HS-5 (cell line): ENCODE measurements at places on chromosomes 3 and 15.

- DNase-seq = peak; percentile 63
Measured at GRCh38 chr3:188954590-188955208, 217.1 kb upstream of the TPRG1 start.

DNA sequence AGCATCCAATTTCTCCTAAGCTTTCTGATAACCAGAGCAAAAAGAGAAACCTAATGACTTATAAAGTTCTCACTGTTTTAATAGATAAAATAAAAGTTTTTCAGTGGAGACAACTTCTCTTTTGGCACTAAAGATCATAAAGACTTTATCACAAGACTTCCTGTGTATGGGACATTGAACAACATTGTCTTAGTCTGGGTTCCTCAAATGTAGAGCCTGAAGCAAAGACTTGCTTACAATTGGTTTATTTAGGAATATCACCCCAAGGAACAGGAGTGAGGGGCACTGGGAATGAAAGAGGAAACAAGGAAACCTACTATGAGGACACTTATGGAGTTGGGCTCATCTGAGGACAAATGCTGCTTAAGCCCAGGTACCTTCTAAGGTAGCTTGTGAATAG, 127.4 kb downstream of the B3GALNT1 start:
- DNase-seq = no peak

- peak; percentile 78 for DNase-seq
Measured at GRCh38 chr3:21447476-21448151, 303.4 kb downstream of the ZNF385D start.

- DNase-seq = no peak
Measured at GRCh38 chr15:95549168-95549738, 781.2 kb upstream of the NR2F2 start.

DNA sequence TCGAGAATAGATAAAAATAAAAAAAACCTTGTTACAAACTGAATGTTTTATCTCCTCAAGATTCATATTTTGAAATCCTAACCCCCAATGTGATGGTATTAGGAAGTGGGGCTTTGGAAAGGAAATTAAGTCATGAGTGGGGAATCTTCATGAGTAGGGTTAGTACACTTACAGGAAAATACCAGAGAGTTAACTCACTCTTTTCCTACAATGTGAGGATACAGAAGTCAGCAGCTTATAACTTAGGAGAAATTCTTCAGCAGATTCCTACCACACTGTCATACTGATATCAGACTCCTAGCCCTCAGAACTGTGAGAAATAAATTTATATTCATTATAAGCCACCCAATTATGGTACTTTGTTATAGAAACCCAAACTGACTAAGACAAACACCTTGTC, 453.1 kb downstream of the GBE1 start:
- DNase-seq = peak; percentile 62

GRCh38 chr3:21654662-21655061, 96.3 kb downstream of the ZNF385D start:
- peak; percentile 35 for DNase-seq

DNA sequence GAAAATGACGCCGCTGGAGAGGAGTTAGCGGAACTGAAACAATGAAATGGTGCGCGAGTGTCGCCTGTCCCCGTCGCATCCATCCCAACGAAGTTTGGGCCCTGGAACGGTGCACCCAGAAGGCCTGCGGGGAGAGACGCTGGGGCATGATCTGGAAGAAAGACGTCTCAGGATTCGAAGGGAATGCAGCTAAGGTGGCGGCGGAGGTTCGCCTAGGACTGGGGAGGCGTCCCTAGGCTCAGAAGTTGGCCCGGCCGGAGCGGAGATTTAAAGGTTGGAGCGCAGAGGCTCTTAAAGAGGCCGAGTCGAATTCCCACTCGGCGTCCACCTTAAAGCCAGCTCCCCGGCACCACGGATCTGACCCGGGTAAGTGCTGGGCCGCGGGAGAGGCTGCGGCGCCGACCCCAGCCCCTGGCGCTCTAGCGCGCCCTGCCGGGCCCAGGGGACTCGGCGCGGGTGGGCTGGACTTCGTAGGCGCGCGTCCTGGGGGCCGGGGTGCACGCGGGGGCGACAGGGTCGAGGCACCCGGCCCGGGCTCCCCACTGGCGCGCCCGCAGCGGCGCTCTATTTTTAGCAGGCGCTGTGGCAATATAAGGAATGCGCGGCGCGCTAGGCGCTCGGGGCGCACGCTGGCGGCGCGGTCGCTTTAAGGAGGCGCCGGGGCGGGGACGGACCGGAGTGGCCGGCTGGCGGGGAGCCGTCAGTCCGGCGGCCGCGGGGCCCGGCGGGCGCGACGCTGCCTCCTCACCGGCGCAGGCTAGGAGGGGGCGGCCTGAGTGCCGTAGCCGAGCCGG, at the start of gene MRAS:
TSS of gene MRAS (plus strand) at position 620 of the 794 bp plus-strand sequence. CDS start 24,305 bp downstream, outside the sequence.
- no peak for DNase-seq

- no peak for DNase-seq
Measured at GRCh38 chr15:75455982-75456531, 4.6 kb upstream of the SIN3A start.

- DNase-seq = no peak
Measured at GRCh38 chr3:64331605-64332004, 106.3 kb upstream of the PRICKLE2 start.

- DNase-seq = no peak
Measured at GRCh38 chr3:143183665-143183964, 64.0 kb downstream of the CHST2 start.

DNA sequence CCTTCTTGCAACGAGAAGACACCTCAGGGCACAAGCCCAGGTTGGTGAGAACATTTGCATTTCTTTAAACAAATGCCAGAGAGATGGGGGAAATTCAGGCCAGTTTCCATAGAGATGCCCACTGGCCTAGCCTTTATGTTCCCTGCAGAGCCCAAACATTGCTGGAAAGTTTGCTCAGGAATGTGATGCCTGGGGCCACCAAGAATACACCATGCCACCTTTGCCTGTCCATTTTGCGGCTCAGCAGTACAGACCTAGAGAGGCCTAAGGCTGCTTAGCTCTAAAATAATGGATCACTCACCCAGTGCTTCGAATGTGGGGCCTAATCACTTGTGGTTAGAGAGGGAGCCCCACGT, 210.0 kb downstream of the RPLP1 start:
- no peak for DNase-seq

GRCh38 chr3:78993375-78993774, 774.4 kb downstream of the ROBO1 start:
- DNase-seq = no peak

GRCh38 chr3:177750436-177750835, 553.2 kb upstream of the TBL1XR1 start:
- DNase-seq = no peak

DNA sequence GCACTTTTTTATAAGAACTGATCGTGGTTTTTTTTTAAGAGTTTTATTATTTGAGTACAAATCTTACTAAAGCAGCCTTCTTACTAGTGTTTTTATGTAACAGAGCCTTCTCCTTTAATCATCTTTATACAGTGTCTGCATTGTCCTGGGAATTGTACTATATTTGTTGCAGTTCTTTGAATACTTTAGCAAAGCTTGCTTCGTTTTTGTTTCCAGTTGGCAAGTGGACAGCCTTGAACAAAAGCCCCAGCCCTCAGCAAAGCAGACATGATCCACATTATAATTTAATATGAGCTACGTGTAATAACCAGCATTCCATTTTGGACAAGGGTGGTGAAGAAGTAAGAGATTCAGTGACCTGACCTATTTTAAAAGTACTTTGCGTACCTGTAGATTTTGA, 112.2 kb upstream of the FLNB start:
- DNase-seq = no peak

DNA sequence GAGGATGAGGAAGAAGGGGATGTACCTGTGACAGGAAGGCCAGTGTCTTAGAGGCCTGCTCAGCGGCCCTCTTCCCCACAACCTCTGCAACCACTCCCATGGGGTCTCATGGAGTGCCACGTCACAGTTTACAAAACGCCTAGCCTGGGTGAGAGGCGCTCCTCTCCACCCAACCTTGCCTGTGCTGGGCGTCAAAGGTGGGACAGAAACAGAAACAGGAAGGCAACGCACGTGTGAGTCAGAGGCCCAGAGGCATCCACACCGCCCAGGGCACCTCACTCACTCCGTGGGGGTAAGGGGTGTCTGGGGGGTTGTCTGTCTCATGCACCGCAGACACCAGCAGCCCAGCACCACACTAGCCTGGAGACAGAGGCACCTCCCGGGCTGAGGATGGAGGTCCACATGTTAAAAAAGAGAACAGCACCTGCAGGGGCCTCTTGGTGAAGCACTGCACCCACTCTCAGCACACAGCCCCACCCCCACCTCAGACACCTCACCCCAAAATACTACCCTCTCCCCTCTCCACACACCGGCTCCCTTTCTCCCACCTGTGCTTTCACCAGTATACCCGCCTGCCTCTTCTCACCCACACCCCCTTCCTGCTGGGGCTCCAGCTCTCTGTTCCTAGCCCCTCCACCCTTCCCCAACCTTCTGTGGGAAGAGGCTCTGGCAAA, 4.7 kb upstream of the CALML4 start:
- DNase-seq = no peak
